Cortex of kidney (tissue), 1 donor: ENCODE measurements at places on chromosomes 3 and 15.

DNA sequence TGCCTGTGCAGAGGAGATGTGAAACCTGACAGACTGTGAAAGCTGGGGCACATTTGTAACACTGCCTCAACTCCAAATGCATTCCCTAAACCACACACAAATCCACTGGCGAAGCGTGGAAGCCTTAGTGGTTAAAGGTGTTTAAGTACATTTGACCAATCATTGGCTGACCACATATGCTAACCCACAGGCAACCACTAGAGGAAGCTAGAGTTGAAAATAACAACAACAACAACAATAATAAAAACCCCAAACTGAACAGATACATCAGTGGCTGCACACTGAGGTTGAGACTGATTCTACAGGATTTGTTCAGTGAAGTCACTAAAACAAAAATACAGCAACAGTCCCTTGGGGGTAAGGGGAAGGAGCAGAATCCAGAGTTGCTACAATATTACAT is 129.7 kb downstream of the TJP1 start:
- no peak for DNase-seq

GRCh38 chr15:40336744-40337122 is 4.0 kb downstream of the CCDC9B start:
- DNase-seq, result no peak

GRCh38 chr15:80308002-80308401 is 56.0 kb upstream of the CTXND1 start:
- DNase-seq, result no peak

DNA sequence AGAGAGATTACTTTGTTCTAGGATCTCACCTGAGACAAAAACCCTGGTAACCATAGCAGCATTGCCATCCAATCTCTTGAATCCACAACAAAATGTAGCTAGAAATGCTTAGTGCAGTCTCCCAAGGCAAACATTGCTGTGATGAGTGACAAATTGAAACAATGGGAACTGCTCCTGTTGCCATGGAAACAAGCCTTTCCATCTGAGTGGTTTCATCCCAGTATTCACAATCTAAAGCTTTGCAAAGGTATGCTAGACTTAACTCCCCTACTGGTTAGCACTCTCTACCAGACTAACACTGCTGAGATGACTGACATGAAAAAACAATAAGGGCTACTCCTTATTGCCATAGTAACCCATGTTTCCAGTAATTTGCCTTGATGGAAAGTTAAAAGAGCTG is 172.6 kb upstream of the CNTN3 start:
- DNase-seq, result no peak

- no peak for DNase-seq
Observed at GRCh38 chr15:70299931-70300869, 202.5 kb upstream of the TLE3 start.

GRCh38 chr15:45637552-45638033 is 2.8 kb downstream of the SQOR start:
- DNase-seq, result no peak

DNA sequence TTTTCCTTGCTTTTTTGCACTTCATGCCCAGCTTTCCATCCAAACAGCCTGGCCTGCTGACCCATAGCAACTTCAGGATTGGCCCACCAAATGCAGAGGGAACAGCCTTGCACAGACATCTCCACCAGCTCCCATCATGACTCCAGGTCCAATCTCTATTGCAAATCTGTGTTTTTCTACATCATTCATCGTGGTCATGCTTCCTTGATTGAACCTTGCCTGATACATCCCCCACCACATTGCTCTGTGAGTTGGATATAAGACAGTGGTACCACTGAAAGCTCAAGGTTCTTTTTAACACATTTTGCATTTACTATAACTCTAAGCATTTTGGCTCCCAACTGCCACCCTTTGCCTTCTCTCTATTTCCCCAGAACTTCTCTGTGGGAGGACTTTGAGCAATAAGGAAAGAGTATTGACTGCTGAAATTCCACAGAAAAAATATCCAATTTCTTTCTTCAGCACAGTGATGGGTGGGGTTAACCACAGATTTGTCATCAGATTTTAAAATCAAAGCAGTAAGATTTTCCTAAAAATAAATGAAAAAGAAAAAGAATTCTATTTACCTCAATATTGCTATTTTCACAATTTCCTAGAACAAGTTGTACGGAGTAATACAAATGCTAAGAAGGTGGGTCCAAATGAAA is 114.6 kb upstream of the GALNT15 start:
- DNase-seq, result no peak

DNA sequence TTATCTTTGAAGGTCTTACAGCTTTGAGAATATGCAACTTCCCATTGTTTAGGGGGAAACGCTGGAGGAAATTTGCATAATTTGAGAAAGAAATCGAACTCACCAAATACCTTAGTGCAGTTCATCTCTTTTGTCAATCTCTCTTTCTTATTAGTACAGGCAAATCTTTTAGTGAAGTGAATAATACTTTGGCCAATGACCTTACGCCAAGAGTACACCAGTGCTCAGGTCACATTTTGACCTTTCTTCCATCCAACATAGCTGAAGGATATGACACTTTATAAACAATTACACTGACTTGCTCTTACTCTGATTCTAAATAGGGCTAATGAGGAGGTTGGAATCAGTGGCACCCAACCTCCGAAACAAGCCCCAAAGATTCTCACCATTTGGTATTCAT is 494.8 kb downstream of the FOXP1 start:
- DNase-seq, result no peak

DNA sequence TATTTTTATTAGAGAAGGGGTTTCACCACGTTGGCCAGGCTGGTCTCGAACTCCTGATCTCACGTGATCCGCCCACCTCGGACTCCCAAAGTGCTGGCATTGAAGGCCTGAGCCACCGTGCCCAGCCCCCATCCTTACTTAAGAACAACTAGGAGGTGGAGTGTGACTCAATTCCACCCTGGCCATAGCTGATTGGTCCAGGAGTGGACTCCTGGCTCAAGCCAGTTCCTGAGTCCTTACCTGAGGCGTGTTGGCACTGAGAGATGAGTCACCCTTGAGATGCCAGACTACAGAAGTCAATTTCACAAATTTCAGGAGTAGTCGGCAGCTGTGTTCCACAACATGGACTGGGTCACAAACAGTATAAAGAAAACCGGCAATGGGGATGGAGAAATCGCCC is 124.2 kb downstream of the SHQ1 start:
- DNase-seq, result no peak

GRCh38 chr3:123375014-123375940 is 73.6 kb downstream of the ADCY5 start:
- no peak for DNase-seq

DNA sequence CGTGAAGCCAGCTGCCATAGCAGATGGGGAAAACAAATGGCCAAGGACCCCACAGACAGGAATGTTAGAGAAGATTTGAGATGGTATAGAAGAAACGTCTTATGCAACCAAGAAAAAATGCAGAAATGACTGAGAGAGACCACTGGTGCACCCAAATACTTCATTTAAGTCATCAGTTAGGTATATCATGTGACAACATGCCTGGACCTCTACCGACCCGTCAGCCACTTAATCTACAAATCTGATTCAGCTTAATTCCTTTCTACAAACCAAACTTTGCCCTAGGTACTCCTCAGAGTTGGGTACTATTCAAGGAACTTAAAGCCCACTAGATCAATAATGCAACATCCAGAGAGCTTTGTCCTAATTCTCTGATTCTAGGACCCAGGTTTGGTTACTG is 126.0 kb upstream of the UBE2E2 start:
- no peak for DNase-seq

DNA sequence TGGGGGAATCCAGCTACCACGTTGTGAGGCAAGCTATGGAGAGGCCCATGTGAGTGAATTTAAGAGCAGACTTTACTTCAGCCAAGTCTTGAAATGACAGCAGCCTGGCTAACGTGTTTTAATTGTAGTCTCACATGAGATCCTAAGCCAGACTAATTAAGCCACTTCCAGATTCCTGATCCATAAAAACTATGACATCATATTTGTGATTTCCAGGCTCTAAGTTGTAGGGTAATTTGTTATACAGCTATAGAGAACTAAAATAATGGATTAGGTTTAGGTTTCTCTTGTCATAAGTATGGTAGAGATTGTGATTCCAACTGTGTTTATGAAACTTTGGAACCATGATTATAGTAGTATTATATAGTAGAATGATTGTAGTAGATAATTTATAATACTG is 329.5 kb downstream of the DOCK3 start:
- DNase-seq, result no peak

DNA sequence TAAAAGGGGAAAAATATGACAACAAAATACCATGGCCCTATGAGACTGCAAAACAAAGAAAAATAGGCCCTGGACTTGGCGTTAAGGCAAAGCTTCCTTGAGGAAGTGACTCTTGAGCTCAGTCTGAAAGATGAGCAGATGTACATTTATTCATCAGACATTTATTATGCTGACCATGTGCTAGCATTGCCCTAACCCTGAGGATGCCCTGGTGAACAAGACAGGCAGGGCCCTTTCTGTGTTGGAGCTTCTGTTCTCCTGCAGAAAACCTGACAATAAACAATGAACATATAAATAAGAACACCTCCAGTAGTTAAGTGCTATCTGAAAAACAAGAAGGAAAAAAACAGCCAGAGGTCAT is 12.4 kb downstream of the TF start:
- no peak for DNase-seq

DNA sequence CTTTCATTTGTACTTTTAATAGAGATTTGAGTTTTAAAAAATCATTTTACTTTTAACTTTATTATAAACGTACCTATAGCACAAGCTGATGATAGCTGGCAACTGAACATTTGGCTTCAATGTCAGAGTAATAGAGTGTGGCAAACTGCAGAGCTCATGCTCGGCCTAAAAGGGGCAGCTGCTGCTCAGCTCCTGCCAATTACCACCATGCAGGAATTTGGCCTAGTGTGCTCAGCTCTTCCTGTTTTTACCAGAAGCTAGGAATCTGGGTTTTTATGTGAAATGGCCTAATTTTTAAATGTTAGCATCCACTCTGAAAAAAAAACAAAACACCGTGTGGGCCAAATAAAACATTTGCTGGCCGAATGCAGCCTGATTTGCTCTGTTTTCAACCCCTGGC is 1.8 kb downstream of the IFT122 start:
- DNase-seq, result no peak

DNA sequence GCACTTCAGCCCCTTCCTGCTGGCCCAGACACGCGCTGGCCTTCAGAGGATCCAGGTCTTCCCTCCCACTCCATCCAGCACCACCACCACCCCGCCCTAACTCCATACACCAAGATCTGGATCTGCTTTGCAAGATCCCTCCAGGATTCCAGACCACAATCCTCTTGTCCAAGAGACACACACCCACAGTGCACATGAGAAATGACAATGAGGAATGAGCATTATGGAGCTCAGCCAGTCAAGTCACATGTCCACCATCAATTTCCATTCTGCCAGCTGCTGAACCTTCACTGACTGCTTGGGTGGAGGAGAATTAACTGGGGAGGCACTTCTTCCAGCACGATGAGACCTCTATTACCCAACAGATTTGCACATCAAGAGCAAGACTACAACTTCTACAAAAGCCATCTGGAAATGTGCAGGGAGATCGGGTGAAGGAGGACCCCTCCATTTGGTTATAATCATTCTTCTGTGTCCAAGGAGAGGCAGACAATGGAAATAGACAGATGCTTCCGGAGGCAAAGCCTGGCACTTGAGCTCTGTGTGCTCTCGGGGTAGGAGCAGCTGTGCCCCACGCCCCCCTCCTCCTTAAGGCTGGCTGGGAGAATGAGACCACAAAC is 12.3 kb upstream of the SPATA12 start:
- no peak for DNase-seq

GRCh38 chr3:81869382-81869781 is 107.9 kb upstream of the GBE1 start:
- no peak for DNase-seq

DNA sequence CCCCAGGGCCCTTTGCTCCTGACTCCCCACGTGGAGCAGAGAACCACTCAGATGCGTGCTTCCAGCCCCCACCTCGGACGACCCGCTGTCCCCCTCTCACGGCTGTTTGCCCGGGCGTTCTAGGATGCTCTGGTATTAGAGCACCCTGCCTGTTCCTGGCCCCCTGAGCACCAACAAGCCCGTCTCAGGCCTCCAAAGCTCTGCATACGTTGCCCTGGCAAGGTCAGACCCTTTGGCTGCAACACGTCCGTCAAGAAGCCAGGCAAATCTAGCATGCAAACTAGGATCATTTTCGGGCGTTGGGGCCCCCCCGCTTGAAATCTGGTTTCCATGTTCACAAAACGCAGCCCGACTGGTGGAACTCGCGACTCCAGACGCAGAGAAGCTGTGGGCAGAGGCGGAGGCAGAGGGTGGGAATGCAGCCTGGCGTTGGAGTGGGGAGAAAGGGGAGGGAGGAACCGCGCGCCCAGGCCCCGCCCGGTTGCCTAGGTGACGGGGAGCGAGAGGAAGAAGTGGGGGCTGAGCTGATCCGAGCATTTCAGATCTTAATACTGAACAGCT is 86.2 kb upstream of the PIAS1 start:
- no peak for DNase-seq

DNA sequence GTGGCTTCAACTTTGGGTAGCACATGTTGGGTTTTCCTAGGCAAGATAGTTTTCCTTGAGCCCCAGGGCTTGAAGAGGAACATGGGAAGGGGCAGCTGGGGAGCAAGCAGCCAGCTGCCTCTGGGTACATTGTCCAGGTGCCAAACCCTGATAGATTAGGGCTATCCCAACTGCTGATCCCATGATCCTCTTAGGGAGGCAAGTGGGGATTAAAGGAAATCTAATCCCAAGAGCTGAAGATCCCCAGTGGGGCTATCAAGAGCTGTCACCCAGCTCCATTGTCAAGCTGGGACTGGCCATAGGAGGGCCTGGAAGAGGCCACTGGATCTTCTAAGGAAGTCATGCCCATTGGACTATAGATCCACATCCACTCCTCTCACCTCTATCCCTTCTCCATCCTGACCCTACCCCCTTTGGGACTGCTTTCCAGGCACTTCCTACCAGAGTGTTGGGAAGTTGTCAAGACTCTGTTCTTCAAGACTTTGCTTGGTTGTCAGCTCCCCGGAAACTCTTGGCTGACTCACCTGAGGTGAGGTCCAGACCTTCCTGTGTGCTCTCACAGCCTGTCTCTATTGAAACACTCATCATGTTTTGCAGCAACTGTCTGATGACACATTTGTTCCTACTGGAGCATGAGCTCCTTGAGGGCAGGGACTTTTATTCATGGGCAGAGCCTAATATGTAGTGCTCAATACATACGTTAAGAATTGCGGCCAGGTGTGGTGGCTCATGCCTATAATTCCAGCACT is 5.9 kb downstream of the CAMK2N2 start:
- DNase-seq, result no peak

- no peak for DNase-seq
Observed at GRCh38 chr3:39917065-39917773, 107.8 kb downstream of the MYRIP start.
